ENCODE measurements at places on chromosomes 13 and 19.
A peak's percentile ranks its signal among the peaks of the same experiment; 100 is the strongest.

DNA sequence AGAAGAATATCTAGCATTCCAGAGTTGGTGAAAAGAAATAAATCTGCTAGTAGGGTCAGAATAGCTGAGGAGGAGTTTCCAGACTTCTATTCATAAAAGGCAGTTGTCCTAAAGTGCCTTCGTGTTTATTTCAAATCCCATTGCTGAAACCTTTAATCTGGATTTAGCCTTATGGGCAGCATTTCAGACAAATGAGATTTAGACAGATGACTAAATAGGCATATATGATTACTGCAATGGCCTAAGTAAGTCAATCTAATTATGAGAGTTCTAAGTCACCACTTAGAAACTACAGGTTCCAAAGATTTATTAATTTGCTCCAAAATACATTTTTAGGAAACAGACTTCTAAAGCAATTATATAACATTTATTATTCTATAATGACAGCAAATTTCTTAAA, 368.7 kb downstream of the LIG4 start:
- no peak for DNase-seq

- DNase-seq = no peak
Observed at GRCh38 chr13:106523576-106523975, 11.9 kb downstream of the EFNB2 start.

DNA sequence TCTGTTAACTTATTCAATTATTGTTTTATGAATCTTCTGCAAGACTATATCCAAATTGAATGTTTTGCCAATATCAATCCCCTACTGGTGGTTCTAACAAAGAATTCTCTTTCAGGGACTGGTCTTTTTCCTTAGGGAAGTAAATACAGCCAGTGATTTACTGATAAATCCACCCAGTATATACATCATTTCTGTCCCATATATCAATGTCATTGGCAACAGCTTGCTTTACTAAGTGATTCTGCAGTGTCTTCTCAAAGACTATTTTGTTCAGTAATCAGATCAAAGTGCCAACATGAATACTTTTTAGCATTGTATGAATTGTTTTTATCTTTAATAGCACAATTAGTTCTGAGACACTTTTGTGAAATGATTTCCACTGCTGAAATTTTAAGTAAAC, 114.0 kb upstream of the OBI1 start:
- DNase-seq = no peak

DNA sequence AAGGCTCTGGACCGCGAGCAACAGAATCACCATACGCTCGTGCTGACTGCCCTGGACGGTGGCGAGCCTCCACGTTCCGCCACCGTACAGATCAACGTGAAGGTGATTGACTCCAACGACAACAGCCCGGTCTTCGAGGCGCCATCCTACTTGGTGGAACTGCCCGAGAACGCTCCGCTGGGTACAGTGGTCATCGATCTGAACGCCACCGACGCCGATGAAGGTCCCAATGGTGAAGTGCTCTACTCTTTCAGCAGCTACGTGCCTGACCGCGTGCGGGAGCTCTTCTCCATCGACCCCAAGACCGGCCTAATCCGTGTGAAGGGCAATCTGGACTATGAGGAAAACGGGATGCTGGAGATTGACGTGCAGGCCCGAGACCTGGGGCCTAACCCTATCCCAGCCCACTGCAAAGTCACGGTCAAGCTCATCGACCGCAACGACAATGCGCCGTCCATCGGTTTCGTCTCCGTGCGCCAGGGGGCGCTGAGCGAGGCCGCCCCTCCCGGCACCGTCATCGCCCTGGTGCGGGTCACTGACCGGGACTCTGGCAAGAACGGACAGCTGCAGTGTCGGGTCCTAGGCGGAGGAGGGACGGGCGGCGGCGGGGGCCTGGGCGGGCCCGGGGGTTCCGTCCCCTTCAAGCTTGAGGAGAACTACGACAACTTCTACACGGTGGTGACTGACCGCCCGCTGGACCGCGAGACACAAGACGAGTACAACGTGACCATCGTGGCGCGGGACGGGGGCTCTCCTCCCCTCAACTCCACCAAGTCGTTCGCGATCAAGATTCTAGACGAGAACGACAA, 1.8 kb downstream of the PCDH17 start:
- DNase-seq = peak; percentile 80

DNA sequence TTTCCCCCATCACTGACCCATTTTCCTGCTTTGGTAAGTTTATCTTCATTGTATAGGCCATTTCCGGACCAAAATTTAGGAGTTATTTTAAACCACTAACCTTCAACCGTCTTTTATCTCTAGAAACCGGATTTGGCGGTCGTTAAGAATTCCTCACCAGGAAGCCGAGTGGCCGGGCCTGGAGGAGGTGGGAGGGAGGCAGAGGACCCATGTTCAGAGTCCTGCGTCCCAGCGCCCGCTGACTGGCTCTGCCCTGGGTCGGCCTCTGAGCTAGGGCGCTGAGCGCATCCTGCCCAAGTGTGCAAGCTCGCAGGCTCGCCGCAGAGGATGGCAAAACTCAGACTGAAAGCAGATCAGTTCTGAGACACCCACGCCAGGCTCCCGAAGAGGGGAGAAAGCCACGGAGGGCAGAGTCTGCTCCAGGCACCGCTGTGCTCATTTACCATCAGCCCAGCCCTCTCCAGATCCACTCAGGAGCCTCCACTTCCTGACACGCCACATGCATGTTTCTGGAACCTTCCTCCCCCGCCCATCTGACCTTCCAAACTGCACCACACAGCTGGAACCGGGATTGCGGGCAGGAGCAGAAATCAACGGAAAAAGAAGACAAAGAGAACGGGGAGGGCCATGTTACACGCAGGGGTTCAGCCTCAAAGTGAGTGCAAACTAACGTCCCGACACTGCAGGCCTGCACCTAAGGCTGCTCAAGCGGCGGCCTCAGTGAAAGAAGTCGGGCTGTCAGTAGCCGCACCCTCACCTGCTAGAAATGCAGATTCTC, 8.3 kb downstream of the COL4A1 start:
- peak; percentile 72 for DNase-seq

- peak; percentile 79 for DNase-seq
Observed at GRCh38 chr19:53537521-53538377, at the start of gene ZNF331. ZNF331 (plus strand) TSS chr19:53538145; CDS start chr19:53569377, 31,232 bp downstream.

GRCh38 chr13:44806826-44807225, 182.4 kb downstream of the NUFIP1 start:
- no peak for DNase-seq

DNA sequence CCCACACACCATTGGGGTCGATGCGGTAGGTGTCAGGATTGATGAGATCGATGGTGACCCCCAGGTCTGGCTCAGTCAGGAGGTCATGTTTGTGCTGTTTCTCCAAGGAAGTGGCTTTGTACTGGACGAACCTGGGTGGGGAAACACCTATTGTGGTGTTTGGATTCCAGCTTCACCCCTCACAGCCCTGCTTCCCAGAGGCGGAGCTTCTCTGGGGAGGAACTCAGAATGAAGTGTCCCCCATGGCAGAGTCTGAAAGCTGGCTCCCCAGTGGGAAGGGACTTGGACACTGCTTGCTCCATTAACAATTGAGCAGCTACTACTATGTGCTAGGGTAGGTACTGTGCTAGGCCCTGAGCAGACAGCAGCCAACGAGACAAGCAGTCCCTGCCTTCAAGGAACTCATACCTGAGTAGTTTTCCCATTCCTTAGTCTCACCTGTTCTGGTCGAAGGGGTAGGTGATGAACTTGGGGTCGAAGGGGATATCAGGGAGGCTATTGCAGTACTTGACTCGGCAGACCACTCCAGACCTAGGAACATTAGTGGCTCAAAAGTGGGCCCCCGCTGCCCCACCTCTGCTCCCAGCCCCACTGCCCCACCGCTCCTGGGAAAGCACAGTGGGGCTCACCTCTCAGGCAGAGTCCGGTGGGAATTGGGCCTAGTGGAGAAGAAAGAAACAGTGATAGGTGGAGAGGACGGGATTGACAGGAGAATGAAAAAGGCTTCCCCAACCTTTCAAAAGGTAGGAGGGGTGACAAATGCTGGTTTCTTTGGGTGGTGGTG, 1.1 kb downstream of the PAF1 start:
- DNase-seq = no peak

DNA sequence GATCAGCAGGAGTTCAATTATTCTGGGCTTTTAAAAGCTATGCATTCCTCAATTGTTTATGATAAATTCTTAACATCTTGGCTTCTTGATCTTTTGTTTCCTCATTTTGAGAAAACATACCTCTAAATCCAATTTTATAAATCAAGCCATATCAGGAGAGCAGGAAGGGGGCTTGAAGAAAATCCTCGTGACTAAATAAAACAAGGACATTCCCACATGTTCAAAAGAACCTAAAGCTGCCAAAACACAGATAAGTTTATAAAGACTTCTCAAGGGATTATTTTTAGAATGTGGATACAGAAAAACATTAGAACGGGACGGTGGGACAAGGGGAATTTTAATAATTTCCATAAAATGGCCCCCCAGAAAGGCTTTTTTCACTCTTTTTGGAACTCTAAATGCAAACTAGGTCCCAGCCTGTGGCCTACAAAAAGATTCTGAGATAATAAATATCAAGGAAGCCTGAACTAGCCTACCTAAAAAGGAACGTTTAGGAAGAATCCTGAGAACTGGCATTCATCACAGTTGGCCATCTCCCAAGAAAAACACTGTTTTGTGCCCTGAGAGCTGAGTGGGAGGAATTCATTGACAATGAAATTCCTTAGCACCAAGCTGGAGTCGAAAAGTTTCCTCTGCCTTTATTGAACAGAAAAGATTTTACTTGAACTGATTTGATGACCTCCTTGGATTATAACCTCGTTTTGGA, 30.1 kb downstream of the ZAR1L start:
- peak; percentile 9 for DNase-seq

- DNase-seq = peak; percentile 39
Observed at GRCh38 chr19:45250216-45250831, 747 bp upstream of the MARK4 start.

DNA sequence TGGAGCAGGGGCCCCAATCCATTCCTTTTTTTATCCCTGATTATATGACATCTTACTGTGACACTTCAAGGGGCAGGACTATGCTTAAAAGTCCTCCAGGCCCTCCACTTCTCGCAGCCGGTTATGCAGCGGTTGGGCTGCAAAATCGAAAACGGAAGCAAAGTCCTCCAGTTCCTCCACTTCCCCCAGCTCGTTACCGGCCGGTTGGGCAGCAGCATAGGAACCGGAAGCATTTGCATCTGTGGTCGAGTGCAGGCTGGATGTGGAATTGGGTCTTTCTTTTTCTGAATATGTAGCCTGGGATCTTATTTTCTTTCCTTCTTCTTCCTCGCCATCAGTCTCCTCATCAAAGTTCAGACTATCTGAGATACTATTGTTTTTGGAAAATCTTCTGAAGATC, 46.1 kb downstream of the OXGR1 start:
- DNase-seq = no peak

DNA sequence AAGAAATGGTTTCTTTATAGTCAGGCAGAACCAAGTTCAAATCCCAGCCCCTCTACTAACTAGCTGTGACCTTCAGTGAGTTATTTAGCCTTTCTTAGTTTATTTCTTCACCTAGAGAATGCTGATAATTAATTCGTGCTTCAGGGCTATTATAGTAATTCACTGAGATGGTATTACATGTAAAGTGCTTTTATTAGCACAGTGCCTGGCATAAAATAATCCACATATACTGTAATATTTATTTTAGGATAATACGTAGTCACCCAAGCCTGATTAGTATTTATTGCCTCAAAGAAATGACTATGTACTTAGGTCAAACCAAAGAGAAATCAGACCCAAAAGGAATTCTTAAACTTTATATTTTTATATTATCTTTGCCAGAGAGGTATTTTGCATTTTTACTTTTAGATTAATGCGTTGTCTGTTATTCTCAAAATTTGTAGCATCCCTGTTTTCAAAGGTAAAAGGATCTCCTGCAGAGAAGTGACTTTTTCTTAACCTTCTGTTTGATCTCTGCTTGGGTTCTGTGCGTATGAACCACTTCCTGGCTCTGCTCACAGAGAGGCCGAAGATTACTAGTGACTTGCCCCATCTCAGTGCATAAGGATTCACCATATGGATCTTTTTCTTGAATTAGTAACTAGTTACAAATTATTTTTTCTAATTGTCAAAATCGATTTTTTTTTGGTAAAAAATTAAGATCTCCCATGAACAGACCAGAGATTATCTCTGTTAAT, 19.7 kb downstream of the UBAC2 start:
- no peak for DNase-seq

DNA sequence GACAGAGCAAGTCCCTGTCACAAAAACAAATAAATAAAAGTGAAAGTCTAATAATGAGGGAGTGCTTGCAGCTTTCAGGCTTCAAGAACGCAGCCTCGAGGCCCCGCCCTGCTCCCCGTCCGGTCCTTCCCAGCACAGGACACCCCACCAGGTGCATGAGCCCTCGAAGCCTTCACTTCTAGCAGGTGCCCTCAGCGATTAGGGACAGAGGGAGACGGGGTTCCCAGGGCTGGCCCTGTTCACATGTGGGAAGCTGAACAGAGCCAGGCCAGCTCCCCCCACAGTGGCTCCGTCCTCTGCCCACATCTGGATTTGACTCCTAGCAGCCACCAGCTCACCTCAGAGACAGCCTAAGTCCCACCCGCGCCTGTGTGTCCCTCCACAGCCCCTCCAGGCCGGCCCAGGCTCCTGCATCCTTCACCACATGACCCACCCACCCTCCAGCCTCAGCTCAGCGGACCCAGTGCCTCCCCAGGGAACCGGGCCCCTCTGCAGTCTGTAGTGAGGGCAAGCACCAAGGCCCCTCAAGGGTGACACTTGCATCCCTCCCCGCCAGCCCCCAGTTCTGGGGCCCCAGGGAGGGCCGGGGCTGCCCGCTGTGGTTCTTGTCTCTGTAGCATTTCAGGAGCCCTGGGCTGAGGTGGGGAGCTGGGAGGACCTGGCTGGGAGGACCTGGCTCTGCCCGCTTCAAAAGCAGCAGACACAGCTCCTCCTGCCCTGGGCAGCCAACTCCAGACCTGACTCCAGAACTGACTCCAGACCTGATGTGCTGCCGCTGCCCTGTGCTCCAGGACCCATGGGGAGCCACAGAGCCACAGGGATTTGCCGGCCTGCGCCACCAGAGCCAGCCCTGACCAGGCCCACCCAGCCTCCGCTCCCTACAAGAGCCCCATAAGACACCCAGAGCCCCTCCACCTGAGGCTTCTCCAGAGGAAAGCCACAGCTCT, 27.2 kb downstream of the GPX4 start:
- DNase-seq = no peak

GRCh38 chr19:29527500-29528328, 1.9 kb downstream of the VSTM2B start:
- DNase-seq = no peak

GRCh38 chr13:92461831-92462230, 764.8 kb upstream of the GPC6 start:
- DNase-seq = no peak

Data from mesendoderm (in vitro differentiated cells).